ENCODE measurements at places on chromosomes 2 and 18.

DNA sequence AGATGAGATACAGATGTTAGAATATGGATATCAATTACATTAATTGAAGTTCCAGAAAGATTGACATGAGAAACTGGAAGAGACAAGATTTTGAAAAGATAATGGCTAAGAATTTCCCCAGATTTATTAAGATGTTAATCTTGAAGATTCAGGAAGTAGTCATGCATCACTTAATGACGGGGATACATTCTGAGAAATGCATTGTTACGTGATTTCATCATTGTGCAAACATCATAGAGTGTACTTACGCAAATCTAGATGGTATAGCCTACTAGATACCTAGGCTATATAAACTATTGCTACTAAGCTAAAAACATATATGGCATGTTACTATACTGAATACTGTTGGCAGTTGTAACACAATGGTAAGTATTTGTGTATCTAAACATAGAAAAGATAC is 6.8 kb upstream of the CHMP3 start:
- no peak for DNase-seq

DNA sequence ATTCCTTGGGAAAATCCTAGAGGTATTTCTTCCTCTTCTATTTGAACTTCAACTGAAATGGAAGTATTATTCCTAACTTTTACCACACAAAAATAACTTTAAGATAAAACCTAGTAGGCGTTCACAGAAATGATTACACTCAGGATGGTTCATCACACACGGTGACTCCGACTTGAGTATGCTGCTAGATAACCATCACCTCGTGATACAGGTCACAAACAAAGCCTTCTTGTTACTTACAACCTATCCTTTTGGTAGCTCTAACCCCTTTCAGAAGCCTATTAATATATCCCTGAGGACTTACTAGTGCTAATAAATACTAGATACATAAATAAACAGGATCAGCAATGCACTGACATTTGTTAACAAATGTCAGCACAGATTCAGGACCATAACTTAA is 101.0 kb upstream of the DNER start:
- DNase-seq = no peak

DNA sequence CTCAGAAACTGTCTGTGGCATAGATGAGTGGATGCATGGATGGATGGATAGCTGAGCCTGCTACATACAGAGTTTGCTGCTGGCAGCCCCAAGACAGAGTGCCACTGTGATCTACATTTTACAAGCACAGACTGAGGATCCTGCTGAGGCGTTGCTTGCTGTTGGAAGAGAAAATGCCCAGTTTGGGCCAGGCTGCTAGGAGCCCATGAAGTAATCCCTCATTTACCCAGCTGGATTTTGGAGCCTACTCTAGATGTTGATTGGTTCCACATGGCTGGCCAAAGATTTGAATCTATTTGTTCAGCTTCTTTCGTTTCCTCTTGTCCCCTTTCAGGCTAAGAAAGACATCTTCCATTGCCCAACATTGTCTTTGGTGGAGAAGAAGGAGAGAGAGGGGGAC is 261.3 kb downstream of the CLIP4 start:
- no peak for DNase-seq

DNA sequence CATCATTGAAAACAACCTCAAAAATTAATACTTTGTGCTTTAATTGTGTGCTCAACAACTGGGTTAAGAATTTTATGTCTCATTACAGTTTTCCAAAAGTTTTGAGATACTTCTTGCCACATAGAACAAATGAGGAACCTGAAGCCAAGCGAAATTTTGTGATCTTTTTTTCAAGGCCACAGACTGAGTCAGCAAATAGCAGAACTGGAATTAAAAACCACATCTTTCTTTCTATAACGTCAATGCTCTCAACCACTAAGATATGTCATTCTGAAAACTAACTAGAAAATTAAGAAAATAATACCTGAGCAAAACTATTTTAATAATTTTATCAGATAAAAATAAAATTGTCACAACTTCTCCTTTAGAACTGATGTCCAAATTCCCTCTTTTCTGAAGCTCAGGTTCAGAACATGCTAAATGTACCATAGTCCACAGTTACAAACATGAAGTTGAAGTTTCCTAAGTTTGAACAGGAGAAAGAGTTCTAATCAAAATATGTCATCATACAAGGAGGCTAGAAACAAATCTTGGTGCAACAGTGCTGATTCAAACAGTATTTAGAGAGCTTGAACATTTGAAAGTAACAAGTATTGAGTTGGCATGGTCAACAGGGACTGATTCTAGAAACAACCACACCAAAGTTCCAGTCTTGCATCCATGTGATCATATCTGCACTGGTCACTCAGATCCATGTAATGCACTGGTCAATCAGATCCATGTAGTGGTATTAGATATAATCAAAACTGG is 27.6 kb upstream of the CALCRL start:
- DNase-seq = no peak

DNA sequence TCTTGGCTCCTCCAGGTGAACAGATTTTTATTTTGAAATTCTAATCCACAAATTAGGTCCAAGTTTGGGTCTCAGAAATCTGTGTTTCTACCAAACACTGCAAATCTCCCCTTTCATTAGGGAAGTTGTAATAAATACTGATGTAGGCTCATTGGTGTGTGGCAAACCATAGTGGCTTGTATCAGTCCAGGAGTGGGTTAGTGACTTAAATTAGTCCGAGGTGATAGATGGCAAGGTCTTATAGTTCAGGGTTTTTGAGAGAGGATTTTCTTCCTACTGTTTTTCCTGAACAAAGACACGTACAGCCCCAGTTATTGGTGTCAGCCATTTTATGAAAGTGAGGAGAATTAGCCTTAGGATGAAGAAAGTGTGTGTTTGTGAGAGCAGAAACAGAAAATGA is 74.6 kb downstream of the RPRM start:
- no peak for DNase-seq

- DNase-seq = no peak
Observed at GRCh38 chr18:79133724-79134123, 64.5 kb downstream of the ATP9B start.

DNA sequence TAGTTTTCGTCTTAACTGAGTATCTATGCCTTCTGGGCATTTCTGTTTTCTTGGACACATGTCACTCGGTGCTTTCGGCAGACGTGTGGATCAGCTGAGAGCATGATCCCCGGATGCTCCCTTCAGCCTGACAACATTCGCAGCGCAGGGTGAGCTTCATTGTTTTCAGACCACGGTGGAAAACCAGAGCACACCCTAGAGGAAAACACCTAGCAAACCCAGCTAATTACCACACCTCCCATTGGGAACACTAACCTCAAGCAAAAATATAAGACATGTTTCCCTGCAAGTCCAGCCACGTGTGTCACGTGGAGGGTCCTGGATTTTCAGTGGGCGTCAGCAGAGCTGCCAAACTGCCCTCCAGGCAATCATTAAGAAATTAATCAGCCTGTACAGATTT is 31.0 kb downstream of the ANKRD29 start:
- no peak for DNase-seq

- no peak for DNase-seq
Observed at GRCh38 chr2:73232403-73233153, 461 bp downstream of the PRADC1 start.

DNA sequence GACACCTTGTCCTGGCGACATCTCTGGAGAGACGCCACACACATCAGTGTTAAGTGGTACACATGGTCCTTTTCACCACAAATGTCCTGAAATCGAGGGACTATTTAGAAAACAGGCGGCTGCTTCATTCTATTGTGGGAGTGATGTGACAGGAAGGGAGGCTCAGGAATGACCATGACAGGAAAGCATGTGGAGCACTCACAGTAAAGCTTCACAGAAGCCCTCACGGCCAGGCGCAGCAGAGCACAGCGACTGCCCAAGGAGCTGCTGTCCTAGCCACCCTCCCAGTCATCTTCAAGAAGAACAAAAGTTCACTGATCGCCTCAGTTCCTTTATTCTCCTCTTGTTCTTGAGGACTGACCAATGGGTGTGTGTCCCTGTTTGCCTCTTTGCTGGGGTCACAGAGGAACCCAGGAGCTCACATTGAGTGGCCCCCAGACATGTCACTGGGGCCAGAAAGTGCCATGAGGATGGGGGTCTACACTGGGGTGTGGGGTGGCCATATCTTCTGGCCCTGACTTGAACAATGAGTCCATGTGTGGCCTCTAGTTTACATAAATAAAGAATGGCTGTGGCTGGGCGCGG is 84.6 kb upstream of the RANBP2 start:
- DNase-seq = no peak

DNA sequence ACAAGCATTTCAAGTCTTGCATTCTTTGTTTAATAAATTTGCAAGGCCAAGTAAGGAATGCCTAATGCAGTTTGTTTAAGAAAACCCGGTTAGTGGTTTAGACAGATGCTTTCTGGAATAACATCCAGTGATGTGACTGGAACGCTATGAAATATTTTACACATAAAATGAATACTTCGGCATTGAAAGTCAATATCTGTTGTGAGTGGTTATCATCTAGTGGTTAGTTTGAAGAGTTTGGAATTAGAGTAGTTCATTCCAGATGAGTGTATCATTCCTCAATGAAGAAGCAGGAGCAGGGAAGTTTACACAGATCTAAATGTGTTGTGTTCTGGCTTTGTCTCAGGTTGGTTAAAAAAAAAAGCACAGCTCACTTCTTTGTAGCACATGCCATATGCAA is 608.0 kb upstream of the PIK3C3 start:
- no peak for DNase-seq

DNA sequence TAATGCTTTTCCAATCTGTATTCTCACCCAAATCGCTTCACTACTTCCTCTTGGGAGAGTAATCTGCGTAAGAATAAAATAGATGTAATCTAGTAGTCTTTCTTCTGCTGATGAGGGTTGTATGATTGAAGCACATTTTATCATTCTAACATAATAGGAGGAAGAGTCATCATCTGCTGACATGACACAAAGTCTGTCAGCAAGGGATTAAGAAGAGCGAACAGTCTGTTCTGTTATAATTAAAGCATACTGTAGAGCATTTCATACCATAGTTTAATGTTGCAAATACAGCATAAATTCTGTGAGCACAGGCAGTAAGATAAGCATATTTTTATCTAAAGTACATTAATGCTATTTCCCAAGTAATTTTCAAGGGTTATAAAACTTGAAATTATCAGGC is 10.4 kb downstream of the SLC25A52 start:
- no peak for DNase-seq

- DNase-seq = no peak
Observed at GRCh38 chr18:67428805-67429204, 87.7 kb downstream of the DSEL start.

GRCh38 chr2:216588861-216589710 is 44.1 kb upstream of the IGFBP2 start:
- DNase-seq = no peak

DNA sequence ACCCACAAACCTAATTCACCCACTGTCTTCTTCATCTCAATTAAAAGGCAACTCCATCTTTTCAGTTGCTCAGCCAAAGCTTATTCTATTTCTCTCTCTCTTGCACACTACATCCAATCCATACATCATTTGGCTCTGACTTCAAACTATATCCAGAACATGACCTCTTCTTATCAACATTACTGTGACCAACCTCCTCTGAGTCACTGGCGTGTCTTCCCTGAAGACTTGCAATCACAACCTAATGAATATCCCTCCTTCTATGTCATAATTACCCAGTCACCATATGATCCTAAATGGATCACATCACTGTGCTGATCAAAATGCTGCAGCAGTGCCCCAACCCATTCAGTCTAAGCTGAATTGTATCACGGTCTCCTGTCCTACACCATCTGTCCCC is 22.6 kb upstream of the SULT1C3 start:
- DNase-seq = no peak

DNA sequence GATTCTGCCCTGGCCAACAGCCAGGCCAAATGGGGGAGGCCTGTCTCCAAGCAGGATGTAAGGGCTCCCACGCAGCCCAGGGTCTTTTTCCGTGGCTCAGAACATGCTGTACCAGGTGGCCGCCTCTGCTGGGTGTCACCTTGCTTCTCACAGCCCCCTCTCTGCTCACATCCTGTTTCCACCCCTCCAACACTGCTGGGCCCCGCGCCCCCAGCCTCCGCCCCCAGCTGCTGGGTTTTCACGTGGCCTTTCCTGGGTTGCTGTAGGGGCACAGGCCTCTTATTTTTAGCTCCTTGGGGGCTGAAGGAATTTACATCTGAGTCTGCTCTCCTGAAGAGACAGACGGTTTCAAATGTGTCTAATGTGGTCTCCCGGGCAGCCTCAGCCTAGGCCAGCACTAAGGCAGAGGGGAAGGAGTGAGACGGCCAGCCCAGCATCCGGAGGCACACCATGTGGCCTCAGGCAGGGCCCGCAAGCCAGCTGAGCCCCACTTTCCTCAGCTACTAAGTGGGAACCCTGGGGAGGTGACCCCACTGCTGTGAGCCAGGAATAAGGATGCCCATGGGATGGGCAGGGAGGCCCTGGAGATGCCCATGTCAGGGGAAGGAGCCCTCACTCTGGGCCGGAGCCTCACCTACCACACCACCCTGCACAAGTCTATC is 18.7 kb upstream of the DUSP2 start:
- no peak for DNase-seq

DNA sequence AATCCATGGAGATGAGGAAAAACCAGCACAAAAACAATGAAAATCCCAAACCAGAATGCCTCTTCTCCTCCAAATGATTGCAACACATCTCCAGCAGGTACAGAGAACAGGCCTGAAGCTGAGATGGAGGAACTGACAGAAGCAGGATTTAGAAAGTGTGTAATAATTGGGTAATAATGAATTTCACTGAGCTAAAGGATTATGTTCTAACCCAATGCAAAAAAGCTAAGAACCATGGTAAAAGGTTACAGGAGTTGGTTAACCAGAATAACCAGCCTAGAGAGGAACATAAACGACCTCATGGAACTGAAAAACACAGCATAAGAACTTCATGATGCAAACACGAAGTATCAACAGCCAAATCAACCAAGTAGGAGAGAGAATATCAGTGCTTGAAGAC is 13.7 kb upstream of the SERPINB11 start:
- DNase-seq = no peak

DNA sequence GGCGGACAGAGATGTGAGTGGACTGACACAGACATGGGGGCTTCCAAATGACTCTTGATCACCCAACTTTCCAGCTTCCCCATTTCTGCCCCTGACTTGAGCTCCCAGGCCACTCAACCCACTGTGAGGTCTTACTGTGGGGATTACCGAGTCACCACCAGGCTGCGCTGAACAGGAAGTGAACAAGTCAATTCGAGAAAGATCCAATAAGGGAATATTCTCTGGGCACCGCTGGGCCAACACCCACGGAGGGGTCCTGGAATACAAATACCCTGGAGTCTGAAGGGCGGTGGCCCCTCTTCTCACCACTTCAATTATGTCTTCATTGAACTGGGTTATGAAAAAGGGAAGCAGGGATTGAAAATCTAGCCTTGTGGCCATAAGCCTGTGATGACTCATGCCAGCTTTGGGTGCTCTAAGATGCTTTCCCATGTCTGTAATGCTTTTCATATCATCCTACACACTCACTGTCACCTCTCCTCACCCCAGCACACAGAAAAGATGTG is 37.7 kb downstream of the BCL11A start:
- DNase-seq = no peak
